ENCODE measurements at places on chromosomes 3 and 15.

DNA sequence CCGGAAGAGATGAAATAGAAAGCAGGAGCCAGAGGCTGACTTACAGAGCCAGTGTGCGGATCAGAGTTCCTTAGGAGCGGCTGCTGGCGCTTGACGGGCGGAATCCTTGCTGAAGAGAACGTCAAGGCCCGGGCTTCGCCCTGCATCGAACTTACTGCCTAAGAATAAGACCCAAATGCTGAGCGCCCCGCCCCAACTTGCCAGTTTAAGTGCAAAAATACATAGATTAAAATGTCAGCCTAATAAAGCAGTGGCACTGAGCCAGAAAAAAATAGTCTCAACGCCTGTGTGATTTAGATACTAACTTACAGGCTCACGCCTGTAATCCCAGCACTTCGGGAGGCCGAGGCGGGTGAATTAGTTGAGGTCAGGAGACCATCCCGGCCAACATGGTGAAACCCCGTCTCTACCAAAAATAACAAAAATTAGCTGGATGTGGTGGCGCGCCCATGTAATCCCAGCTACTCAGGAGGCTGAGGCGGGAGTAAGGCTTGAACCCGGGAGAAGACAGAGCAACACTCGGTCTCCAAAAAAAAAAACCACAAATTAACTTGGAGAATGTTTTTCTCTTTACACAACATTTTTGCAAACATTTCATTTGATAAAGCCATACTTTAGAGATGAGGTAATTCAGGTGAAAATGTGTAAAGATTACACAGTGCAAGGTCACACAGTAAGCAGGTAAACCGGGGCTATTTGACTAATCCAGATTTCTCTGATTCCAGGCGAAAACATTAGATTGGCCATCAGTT lies 1.2 kb upstream of the UBP1 start:
- no peak for DNase-seq

DNA sequence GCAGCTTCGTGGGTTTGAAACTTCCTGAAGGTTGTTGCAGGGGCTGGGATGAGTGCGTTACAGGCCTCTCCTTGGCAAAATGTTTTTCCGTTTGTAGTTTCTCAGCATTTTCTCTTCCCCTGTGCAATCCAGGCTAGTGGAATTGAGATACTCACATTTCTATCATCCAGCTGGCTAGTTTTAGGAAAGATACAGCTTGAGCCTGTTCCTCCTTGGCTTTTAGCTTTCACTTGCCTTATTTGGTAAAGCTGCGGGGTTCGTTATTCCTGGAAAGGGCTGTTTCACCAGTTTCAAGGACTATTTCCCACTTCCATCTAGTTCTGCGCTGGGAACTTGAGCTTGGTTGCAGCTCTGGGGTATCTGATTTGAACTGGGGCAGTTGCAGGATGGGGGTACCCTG lies 90.3 kb downstream of the ITPR1 start:
- DNase-seq, result no peak

DNA sequence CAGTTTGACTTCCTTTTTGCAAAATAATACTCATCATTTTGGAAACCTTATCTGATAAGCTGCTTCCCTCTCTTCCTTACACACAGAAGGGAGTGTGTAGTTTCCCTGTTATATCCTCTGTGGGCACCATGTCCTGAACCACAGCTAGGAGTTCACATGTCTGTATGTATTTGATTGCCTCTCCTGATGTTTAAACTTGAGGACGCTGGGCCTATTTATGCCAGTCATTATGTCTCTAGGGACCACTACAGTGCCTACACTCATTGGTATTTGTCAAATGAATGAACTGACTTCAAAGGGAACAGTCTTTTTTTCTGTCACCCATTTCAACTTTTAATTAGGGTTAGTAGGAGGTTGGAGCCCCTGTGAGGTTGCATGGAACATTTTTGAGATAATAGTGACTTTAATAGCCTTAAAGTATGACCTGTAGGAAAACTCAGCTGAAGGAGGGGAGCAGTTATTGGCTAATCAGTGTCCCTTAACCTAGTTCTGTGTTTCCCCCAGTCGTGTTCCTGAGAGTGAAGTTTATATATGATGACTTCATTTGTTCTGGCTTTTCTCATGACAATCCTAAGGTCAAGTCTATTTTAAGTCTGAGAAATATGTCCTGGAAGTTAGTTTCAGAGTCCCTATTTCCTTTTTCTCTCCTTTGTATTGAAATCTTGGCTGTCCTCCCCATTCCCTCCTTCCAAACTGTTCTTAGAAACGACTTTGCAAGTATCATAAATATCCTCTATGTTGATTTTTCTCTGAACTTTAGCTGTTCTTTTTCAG lies 28.9 kb downstream of the PDE8A start:
- DNase-seq, result peak; percentile 54

DNA sequence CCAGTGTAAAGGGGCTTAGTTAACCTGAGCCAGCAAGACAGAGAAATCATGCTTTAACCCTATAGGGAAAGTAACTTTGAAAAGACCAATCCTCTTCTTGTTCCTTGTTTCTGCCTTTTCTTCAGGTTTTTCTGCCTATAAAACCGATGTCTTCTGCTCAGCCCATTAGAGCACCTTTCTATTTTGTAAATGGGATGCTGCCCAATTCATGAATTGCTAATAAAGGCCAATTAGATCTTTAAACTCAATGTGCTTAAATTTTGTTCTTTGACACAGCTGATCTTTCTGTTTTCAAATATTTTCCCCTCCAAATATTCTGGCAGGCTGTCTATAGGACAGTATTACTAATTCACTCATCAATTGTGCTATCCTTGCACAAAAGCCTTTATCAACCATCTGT lies 33.8 kb upstream of the SPTSSB start:
- DNase-seq, result no peak

DNA sequence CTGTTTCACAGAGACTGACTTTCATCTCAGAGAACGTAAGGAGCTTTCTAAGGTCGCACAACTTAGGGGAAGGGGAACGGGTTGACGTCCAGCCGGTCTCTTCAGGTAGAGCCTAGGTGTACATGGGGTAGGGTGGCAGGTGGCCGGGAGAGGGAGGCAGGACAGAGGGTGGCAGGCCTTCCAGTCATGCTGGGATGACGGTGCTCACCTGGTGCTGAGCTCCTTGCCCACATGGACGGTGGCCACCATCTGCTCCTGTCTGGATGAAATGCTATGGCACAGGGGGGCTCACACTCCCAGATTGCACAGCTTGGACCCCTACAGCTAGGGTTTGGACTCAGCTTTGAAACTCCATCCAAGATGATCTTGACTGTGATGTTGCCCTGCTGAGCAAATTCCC lies 144.5 kb downstream of the ATP10A start:
- no peak for DNase-seq

DNA sequence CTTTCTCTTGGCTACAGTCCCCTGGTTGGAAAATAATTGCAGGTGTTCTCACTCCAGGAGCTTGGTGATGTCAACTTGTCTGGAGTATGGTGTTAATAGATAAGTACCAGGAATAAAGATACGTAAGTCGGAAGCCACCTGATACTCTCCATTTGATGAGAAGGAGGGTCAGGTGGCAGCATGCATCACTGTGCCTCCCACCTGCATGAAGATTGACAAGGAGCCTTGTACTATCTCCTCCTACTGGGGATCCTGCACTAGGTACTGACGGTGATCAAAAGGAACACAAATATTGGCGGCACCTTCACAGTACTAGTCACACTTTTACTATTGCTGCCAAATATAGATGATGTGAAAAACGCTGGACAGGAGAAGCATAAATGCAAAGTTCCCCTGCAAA lies 32.6 kb upstream of the GABRB3 start:
- DNase-seq, result no peak

Data from urothelium cell line (cell line).